GM12865 (cell line): ENCODE measurements at places on chromosomes 16 and 17.

GRCh38 chr17:2690165-2691068 lies 21.1 kb downstream of the CLUH start:
- DNase-seq = no peak

DNA sequence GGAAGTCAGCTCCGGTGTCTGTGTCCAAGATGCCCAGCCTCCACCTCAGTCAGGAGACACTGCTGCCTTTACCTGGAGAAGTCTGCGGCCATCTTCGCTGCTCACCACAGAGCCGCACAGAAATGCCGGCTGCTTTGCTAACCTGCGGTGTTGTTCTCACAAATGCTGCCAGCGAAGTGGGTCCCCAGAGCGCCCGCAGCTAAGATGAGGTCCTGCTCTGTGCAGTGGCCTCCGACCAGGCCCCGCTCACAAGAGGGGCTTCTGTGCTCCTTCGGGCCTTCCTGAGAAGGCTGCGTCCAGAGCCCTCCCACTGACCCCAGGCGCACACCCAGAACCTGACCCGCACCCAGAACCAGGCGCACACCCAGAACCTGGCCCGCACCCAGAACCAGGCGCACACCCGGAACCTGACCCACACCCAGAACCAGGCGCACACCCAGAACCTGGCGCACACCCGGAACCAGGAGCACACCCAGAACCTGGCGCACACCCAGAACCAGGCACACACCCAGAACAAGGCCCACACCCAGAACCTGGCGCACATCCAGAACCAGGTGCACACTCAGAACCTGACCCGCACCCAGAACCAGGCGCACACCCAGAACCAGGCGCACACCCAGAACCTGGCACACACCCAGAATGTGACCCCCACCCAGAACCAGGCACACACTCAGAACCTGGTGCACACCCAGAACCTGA lies 51.5 kb upstream of the FASN start:
- no peak for DNase-seq

GRCh38 chr16:20327444-20328041 lies at the start of gene GP2:
TSS of gene GP2 (minus strand) at chr16:20327513. CDS start at chr16:20326431, 1,082 bp downstream.
- no peak for DNase-seq

DNA sequence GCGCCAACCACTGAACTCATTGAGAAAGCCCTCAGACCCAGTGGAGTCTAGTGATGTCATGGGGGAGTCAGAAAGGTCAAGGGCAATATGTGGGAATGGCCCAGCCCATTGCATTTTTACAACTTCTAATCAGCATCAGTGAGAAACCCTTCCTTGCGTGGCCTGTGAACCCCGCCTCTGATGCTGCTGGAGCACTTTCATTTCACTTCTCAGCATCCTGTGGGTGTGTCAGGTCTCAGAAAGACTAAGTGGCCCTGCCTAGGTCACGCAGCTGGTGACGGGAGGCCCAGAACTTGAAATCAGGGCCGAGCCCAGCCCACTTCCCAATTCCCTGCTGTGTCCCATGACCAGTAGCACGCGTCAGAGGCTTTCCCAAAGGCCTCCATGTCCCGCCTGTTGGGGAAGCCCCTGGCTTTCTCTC lies 6.1 kb downstream of the DNAI2 start:
- DNase-seq = peak; percentile 79

DNA sequence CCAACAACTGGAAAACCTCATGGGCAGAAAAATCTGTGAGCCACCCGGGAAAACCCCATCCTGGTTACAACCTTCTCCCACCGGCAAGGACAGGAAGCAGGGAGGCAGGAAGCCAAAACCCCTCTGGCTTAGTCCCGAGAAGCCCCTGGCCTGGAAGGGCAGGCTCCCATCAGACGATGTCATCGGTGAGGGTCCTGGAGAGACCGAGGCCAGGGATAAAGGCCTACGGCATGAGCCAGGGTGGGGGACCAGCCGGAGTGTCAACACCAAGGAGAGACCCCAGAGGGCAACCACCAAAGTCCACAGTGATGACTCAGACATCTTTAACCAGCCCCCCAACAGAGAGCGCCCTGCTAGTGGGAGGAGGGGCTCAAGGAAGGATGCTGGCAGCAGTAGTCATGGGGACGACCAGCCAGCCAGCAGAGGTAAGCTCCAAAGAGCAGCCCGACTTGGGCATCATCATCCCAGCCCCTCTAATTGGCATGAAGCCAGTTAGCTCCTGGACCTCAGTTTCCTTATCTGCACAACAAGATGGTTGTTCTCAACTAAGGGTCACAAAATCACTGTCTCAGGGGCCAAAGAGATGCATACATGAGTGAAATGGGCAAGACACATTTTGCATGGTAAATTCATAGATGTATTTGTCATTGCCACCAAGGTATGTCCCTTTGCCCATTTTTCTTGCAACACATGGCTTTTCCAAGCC lies 190.7 kb downstream of the KATNIP start:
- DNase-seq = no peak

- DNase-seq = no peak
Observed at GRCh38 chr16:74213372-74213771, 83.2 kb upstream of the PSMD7 start.

DNA sequence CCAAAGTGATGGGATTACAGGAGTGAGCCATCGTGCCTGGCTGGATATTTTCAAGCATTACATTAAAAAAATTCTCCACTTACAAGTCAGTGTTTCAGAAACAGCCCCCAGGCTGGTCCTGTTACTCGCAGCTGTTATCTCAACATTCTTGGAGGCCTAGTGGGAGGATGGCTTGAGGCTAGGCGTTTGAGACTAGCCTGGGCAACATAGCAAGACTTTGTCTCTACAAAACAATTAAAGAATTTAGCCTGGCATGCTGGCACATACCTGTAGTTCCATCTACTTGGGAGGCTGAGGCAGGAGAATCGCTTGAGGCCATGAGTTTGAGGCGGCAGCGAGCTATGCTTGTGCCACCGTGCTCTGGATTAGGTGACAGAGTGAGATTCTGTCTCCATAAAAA lies 26.5 kb upstream of the SPNS3 start:
- no peak for DNase-seq

DNA sequence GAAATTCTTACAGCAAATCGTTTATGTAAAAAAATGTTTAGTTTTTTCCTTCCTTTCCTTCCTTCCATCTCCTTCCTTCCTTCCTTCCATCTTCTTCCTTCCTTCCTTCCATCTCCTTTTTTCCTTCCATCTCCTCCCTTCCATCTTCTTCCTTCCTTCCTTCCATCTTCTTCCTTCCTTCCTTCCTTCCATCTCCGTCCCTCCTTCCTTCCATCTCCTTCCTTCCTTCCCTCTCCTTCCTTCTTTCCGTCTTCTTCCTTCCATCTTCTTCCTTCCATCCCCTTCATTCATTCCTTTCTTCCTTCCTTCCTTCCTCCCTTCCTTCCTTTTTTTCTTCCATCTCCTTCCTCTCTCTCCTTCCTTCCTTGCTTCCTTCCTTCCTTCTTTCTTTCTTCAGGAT lies 22.7 kb downstream of the MYOCD start:
- no peak for DNase-seq

DNA sequence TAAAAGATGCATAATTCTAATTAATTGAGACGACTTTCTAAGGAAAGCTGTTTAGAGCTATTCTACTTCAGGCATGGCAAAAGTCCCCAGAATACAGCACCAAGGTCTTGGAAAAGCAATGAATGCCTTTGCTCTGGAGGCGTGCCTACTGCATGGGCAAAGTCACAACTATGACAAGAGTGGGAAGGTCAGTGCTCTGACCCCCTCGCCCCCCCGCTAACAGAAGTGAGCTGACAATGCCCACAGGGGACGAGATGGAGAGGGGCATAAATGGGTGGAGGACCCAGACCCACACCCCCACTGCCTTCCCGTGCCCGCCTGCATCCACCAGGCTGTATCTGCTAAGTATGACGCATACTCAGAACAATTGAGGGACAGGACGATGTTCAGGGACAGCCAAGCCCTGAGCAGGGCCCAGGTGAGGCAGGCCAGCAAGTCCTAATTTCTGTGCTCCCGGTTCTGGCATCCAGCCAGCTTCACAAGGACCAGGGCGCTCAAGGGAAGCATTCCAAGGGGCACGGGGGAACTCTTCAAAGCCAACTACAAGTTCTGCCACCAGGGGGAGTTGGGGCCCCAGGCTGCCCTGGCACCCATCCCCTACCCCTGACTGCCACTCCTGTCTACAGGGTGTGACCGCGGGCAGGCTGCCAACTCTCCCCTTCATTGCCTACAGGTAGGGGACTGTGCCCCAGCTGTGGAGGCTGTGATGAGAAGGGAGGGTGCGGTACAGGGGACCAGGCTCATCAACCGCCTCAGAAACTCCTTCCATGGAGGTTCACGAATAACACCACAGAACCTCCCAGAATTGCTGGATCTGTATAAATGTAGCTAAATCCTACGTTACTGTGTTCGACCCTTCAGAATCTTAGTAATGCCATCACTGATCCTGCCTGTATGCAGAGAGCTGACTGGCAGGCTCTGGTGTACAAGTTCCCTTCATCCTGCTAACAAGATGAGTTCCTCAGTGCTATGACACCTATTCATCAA lies 20.8 kb downstream of the NPRL3 start:
- peak; percentile 69 for DNase-seq

GRCh38 chr16:66605979-66606751 lies 1.7 kb downstream of the CMTM3 start:
- DNase-seq = peak; percentile 84

GRCh38 chr16:48008011-48008525 lies 147.7 kb downstream of the ABCC12 start:
- no peak for DNase-seq

DNA sequence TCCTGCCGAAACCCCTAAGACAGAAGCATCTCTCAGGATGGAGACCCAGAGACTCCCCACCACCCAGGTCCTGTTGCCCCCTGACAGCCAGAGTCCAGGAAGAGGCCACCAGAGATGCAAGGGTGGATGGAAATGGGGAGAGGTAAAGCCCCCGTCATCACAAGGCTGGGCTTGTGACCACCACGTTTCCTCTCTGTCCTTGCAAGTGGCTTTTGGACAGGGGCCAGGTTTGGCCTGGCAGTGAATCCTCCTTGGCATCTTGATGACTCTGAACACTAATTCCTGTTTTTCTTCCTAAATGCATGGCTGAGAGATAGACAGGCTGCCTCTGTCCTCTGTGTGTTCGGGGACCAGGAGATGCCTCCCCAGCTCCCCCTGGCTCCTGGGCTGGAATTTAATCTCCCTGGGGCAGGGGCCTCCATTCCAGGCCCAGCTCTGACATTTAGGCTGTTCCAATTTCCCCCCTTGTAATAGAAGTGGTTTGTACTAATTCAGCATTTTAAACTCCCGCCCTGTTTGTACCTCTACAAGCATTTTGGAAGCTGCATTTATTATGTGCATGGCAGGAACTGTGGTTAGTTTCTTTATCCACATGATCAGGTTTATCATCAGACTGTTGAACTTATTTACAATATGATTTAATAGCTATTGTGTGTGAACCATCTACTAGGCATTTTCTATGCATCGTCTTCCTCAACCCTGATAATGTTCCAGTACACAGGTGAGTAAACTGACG lies 116.1 kb upstream of the IRX6 start:
- no peak for DNase-seq

GRCh38 chr17:13563866-13564265 lies 37.9 kb downstream of the HS3ST3A1 start:
- no peak for DNase-seq

GRCh38 chr17:15255713-15256454 lies 9.2 kb downstream of the PMP22 start:
- no peak for DNase-seq
